ENCODE measurements at places on chromosomes 7 and 10.

DNA sequence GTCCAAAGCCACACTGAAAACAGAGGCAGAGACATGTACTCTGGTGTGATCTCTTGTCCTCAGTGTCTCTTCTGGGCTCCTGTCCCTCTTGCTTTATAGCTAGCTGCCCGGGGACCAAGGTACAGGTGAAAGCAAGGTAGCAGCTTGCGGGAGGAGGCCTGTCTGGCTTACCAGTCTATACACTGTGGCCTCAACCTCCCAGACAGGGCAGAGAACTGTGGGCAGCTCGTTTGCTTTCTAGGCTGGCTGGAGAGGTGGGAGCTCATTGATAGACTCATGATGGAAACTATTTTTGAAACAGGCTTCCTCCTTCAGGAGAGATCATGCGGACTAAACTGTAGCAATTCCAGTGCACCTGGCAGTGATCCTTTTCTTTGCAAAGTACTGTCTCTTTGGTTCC, 4.6 kb downstream of the CYREN start:
- DNase-seq: no peak

- DNase-seq: no peak
These were observed 930 bp downstream of the GIMAP6 start for GRCh38 chr7:150631084-150631826.

DNA sequence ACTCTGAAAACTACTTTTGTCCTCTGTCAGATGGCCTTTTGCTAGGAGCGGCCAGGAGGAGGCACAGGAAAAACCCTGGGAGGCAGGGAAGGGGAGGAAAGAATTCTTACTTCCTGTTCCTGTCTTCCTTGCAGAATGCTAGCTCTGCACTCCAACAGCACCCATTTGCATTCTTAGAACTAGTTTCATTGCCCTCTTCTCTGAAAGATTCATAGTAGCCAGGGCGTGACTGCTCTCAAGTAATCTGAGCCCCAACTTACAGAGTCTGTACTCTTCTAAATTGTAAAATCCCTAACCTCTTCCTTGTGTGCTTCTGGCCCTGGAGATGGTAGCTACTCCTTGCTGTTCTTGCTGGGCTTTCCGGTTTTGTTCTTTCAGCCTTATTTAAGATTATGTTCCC, 75.3 kb upstream of the STEAP1 start:
- DNase-seq: no peak

GRCh38 chr10:72847681-72848080, 45.9 kb upstream of the OIT3 start:
- no peak for DNase-seq

GRCh38 chr7:139871331-139871730, 42.3 kb downstream of the TBXAS1 start:
- DNase-seq: no peak

- DNase-seq: peak; percentile 40
These were observed 2.5 kb downstream of the TRIM8 start for GRCh38 chr10:102646610-102647442.

DNA sequence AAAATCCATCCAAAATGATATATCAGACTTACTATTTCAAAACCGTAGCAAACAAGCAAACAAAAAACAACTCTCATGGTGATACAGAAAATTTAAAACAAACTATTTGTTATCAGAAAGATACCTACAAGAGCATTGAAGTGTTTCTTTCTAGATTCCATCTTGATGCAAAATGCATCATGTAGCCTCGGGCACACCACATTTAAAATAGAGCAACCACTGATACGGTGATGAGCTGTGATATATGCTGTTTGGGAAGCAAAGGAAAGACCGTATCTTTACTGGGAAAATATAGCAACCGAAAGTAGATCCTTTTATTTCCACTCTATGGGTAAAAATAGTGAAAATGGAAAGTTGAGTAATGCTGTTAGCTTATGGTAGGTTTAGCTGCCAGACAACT, 892.0 kb downstream of the GATA3 start:
- no peak for DNase-seq

- no peak for DNase-seq
These were observed 78.4 kb downstream of the XRCC2 start for GRCh38 chr7:152597507-152597906.

GRCh38 chr7:4774658-4775249, 669 bp upstream of the AP5Z1 start:
- DNase-seq: no peak

DNA sequence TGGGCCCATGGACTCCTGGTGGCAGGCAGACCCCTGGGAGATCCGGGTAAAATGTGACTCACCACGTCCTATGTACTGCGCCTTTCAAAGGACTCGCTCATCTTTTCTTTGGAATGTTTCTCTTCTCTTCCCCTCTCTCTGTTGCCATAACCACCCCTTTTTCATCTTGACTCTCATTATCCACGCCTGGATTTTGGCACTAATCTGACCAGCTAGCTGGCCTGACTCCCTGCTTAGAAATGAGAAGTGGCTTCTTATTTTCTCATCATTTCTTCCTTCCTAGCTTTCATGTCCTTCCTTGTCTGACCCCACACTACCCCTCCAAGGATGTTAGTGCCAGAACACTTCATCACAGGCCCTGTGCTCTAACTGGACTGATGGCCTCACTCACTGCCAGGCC, 98.0 kb upstream of the FAM171A1 start:
- DNase-seq: no peak

DNA sequence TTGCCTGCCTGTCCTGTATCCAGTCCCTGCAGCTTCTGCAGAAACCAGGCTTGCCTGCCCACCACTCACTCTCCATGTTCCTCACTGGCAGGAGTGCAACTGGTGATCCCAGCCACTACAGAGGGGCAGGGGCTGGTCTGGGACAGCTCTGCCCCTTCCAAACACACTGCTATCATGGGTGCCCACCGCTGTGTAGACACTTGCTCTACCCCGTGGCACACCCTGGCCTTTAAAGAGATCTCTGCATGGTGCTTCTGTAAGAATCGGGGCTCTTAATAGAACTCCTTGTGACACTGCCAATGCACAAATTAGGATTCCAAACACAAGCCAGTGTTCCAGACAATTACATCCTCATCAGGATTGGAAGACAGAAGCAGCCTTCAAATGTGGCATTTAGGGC, 41.7 kb downstream of the C10orf90 start:
- peak; percentile 24 for DNase-seq

DNA sequence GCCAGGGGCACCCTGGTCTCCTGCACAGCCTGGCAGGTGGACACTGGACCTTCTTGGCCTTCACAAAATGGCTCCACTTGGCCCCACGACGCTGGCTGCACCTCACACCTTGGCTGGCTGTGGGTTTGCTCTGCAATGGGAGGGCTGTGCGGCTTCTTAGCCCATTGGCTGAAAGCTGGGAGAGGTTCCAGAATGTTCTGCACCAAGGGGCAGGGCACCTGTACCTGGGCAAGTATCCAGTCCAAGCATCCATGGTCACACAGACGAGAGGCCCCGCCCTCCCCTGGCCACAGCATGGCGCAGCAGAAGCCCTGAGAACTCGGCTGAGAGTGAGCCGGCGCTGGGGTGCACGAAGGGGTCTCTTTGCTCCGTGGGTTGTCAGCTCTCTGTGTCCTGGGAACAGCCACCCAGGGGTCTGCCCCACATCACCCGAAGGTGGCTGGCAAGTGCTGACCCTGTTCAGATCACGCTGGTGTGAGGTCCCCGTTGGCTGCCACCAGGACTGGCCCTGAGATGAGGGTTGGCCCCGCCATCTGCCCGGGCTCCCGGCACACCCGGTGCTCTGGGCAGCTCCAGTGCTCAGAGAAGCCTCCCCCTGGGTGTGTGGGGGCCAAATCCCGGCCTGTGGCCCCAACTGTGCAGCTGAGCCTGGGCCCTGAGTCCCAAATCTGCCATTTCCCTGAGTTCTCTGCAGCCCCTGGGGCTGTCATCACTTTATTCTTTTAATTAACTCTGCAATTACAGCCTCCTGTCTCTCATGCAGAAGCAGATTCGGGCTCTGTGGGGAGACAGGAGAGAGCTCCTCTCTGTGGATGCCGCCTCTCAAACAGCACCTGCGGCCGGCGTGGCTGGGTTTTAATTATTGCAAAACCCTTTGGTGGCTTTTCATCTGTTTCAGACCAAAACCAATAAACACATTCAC, 19.4 kb upstream of the ADGRA1 start:
- DNase-seq: no peak

DNA sequence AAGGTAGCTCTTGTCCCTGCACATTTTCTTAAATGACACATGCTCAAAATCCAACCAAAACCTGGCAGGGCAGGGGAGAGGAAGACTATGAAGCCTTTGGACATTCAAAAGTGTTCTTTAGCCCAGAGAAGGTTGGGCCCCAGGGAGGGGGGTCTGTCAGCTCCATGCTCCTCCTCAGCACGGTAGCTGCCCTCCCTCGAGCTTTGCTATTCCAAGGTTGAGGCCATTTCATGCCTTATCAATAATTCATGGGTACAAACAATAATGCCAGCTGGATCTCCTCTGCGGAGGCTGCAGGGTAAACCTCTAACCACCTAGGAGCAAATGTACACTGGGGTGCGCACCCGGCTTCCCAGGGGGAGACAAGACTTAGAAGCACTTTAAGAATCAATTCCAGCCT, 61.5 kb downstream of the SLIT1 start:
- DNase-seq: no peak

DNA sequence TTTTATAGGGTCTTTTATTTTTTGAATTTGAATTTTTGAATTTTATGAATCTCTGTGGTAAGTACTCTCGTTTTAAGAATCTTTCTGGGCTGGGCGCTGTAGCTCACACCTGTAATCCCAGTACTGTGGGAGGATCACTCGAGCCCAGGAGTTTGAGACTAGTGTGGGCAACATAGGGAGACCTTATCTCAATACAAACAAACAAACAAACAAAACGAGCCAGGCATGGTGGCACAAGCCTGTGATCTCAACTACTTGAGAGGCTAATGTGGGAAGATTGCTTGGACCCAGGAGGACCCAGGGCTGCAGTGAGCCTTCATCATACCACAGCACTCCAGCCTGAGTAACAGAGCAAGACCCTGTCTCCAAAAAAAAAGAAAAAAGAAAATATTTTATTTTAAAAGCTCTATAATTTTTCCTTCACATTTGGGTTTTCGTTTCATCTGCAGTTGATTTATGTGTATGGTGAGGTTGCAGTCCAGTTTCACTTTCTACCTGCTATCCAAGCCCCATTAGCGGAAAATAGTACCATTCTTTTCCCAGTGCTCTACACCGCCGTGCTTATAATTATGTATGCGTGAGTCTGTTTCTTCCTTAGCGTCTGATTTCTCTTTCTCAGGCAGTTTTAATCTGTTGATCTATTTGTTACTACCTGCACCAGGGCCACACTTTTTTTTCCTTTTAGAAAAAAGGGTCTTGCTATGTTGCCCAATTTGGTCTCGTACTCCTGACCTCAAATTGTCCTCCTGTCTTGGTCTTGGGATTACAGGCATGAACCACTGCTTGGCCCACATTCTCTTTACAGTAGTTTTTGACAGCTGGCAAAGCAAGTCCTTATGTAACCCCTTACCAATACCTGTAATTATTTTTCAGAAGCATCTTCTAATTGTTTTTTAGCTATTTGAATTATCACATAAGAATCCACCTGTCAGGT, 21.7 kb downstream of the TRIM24 start:
- DNase-seq: no peak

- DNase-seq: no peak
These were observed 29.5 kb upstream of the TMEM72 start for GRCh38 chr10:44881649-44882048.

DNA sequence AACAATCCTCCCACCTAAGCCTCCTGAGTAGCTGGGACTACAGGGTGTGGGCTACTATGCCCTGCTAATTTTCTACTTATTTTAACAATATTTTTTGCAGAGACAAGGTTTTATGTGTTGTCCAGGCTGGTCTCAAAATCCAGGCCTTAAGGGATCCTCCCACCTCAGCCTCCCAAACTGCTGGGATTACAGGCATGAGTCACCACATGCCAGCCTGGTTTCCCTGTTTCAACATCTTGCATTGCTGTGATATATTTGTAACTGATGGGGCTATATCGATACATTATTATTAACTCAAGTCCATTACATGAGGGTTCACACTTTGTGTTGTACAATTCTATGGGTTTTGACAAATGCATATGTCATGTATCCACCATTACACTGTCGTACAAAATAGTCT, 41.9 kb upstream of the OGDHL start:
- DNase-seq: no peak

- DNase-seq: peak; percentile 43
These were observed at the start of gene CFAP46 for GRCh38 chr10:132942101-132943057. TSS of gene CFAP46 (minus strand) at chr10:132942570. CDS start at chr10:132942484, 86 bp downstream.

DNA sequence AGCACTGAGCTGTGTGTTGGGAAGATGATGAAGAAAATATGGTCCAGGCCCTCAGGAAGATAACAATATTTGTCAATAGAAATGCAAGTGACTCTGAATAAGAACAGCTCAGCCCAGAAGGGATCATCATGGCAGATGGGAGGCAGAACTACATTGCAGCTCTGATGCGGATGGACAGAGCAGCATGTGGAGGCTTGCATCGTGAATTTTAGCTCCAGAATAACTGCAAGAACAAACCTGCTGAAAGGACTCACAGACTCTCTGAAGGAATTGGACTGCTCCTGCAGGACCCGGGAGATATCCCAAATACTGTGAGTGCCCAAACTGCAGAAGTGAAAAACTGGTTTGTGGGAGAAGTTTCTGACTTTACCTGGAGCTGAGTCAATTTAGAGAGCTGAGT, 80.6 kb upstream of the LAMB4 start:
- DNase-seq: no peak

DNA sequence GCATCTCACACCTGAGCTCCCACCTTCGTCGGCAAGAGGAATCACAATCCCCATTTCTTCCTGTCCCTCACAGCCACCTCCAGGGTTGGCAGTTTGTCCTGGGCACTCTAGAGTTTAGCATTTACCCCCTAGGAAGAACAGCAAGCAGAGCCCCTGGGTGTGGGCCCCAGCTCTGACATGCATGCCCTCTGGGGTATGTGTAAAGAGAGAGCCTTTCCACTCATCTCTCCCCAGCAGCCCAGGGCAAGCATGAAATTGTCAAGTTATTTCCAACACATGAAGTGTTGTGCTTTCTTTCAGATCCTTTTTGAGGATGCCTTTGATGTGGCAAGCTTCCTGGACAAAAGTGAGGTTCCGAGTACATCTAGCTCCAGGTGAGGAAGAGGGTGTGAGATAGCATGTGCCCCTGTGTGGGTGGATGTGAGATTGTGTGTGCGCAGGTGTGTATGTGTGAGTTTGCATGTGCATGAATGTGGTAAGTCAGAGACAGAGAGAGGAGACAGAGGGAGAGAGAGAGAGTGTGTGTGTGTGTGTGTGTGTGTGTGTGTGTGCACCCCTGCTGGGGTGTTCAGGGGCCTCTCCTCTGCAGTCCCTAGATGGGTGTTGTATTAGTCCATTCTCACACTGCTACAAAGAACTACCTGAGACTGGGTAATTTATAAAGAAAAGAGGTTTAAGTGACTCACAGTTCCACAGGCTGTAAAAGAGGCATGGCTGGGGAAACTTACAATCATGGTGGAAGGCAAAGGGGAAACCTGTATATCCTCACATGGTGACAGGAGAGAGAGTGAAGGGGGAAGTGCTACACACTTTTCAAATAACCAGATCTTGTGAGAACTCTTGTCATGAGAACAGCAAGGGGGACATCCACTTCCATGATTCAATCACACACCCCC, 18.1 kb downstream of the STRA8 start:
- no peak for DNase-seq

GRCh38 chr10:132041340-132041739, 24.4 kb upstream of the JAKMIP3 start:
- no peak for DNase-seq

- no peak for DNase-seq
These were observed 106.8 kb downstream of the MAD1L1 start for GRCh38 chr7:2125931-2126330.

Data from occipital lobe (tissue), 3 donors.